Stimulated activated CD8-positive, alpha-beta memory T cell treated with anti-CD3 and anti-CD28 coated beads, Interleukin-12 subunit alpha, Interleukin-12 subunit beta, amount 100 ng/mL, for 1 hour (primary cell): ENCODE measurements at places on chromosomes 2 and 18.

DNA sequence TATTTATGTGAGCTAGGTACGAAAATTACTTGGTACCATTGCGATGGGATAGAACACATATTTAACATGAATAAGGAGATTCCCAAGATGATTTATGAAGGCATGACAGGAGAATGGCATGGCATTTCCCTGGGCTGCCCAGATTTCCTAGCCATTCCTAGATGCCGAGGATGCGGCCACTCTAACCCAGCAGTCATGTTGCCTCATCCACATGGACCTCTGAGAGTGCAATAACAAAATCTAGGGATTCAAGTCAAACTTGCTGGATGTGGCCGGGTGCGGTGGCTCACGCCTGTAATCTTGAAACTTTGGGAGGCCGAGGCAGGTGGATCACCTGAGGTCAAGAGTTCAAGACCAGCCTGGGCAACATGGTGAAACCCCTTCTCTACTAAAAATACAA lies 110.8 kb upstream of the ARL4C start:
- DNase-seq, result no peak

DNA sequence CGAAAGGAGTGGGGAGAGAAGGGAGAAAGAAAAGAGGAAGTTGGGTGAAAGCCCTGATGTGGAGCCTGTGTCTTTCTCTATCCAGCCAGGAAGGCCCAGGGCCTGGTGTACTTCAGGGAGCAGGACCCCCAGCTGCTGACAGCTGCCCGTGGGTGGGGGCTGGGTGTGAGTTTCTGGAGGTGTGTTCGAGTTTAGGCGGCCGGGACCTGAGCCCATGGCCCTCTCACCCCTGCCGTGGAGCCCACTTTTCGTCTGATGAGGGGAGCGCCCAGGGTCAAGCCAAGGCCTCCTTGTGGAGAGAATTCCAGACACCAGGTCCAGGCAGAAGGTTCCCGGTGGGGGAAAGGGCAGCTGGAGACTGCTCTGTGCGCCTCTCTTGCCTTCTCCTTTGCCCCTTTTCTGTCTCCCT lies 2.2 kb downstream of the SIX3 start:
- DNase-seq, result no peak

DNA sequence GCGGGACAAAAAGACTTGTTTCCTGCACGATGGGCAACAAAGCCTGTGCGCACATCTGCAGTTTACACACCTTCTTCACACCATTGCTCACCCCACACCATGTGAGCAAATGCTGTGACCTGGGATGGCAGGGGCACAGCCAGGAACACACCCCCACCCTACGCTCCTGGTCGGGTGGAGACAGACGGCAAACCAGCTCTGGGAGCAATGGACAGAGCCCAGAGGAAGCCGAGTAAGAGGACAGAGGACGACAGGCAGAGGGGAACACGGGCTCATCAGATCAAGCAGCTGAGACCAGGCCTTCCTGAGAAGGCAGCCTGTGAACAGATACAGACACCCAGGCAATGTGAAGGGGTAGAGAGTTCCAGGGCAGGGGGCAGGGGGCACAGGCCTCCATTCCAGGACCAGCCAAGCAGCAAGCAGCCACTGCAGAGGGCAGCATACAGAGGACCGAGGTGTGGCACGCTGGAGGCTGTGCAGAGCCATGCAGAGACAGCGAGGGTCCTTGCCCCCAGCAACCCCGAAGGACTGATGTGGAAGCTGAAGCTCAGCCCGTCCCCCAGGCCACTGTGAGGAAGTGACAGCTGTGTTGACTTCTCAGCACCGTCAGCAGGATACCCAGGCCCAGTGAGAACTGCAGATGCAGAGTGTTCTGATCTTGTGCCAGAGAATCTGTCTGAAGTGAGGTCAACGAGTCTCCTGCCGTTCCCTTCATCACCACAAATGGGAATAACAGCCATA lies 46.2 kb downstream of the PARD6G start:
- DNase-seq, result no peak

GRCh38 chr2:128622955-128623620 lies 304.4 kb upstream of the HS6ST1 start:
- DNase-seq, result no peak

GRCh38 chr2:184756885-184757284 lies 158.6 kb downstream of the ZNF804A start:
- DNase-seq, result no peak

DNA sequence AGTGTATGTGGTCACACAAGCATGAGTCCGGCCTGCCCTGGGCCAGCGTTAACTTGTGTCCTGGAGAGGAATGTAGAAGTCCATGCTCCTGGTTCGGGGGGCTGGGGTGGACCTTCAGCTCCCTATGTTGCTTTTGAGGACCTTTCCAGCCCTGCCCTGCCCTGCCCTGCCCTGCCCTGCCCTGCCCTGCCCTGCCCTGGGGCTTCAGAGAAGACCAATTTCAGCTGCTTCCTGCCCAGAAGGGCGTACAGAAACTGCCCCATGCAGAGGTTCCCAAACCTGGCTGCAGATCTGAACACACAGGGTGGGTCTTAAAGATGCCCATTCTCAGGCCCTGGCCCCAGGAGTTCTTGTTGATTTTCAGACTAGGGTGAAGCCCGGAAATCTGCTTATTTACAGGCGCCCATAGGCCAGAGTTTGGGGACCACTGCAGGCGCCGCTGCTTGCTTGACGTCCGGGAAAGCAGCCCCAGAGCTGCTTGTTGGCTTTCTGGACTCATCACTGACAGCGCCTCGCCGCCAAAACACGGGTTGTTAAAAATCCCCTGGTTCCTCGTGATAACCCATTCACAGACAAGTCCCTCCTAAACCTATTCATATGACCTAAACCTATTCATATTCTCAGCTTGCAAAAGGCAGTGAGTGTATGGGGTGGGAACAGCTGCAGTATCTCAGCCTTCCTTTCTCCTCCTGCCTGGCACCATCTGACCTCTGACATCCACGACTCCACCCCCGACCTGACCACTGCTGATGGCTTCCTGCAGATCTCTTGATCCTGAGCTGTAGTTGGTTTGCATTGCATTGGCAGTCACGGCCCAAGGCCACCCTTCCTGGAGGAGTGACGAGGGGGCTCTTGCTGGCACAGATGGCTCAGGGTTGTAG lies 198.3 kb downstream of the GLI2 start:
- DNase-seq, result no peak

DNA sequence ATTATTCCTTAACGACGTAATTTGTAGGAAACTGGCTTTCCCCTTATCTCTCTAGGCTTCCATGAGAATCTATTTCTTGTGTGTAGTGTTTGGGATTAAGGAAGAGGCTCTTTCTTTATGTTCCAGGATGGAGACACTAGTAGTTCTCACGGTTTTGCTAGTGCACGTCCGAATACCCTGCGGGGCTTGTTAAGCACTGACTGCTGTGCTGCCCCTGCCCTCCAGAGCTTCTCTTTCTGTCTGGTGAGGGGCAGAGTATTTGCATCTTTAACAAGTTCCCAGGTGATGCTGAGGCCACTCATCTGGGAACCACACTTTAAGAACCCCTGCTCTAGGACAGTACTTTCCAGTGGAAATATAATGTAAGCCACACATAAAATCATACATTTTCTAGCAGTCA lies 76.4 kb downstream of the SPATS2L start:
- no peak for DNase-seq

DNA sequence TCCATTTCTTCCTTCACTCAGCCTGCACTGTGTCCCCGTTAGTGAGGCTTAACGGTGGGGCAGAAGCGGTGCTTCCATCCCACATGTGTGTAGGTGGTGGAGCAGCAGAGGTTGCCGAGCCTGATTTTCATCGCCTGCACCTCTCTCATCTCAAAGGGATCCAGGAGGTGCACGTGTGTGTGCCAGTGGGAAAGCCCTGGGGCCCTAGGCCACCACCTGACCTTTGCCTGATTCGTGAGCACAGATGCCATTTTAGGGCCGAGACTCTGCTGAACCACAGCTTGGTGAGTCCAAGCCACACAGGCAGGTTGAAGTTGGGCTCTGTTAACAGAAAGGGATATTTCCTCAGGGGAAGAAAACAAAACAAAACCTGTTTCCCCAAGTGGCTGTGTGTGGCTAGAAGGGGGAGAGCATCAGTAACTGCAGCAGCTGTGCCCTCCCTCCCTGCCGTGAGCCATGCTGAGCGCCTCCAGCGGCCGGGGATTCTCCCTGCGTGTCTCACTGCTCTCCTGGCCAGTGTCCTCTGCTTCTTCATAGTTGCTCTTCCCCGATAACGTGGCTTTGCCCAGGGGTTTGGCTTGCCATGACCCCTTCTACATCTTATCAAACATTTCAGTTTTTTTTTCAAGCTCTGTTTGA lies 81.5 kb downstream of the MAPRE2 start:
- no peak for DNase-seq

GRCh38 chr2:220795705-220796104 lies 776.4 kb downstream of the EPHA4 start:
- DNase-seq, result no peak

DNA sequence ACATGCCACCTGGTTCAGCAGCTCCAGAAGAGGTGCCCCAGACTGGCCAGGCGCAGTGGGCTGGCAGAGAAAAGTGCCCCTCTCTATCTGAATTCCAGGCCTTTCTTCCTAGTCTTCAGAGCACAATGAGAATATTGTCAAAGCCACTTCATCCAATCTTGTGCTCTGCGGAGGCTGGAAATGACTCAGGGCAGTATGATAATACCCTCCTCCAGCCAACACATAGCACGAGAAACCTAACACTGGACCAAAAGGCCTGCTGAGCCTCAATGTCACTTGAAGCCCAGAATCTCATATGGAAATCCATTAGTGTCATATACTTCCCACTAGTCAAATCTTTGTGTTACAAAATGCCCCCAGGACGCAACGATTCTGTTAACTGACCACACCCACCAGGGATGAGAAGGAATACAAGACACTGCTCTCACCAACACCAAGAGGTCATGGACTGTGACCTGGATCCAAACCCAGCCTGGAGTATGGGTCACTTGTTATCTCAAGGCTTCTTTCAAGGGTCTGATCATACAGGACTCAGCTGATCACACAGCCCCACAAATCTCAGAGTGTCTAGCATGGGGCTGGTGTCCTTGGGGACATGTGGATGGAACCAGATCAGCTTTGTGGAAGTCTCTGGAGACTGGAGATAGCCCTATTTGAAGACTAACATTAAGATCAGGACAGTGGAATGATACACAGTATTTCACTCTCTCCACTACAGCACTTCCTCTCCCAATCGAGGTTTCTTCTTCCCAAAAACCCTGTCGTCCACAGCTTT lies 10.1 kb downstream of the KIF3C start:
- no peak for DNase-seq

GRCh38 chr18:25019931-25020330 lies 332.0 kb downstream of the ZNF521 start:
- DNase-seq, result no peak

DNA sequence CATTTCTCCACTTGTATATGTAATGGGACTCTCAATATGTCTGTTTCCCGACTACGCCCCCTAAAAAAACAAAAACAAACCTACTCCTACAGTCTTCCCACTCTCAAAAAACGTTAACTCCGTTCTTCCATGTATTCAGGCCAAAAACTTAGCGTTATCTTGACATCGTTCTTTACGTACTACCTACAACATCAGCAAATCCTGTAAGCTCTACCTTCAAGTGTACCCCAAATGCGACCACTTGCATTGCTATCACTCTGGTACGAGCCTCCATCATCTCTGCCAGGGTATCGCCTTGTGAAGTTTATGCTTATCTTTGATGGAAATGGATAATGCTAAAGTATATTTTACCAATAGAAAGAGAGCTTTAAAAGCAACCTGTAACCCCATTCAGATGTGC lies 479 bp downstream of the GPATCH11 start:
- no peak for DNase-seq

- no peak for DNase-seq
Measured at GRCh38 chr2:122804494-122804893, 1049.0 kb downstream of the TSN start.

GRCh38 chr2:229445019-229445418 lies 173.9 kb upstream of the PID1 start:
- no peak for DNase-seq

- DNase-seq, result no peak
Measured at GRCh38 chr2:97736608-97737330, 23.4 kb downstream of the ZAP70 start.

DNA sequence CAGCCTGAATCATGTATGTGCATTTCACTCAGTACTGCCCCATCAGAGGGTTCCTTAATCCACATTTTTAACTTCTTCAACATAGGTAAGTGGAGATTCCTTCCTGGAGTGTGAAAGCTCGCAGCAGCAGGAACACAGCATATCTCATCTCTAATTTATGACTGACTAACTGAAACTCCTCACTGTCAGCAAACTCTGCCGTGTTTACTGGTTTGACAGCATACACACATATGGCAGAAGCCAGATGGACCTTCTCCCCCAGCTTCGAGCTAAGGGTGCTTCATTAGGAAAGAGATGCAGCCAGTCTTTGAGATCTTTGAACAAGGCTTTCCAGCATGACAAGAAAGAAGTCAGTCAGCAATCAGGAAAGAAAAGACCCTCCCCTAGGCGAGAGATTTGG lies 200.3 kb upstream of the ACVR2A start:
- DNase-seq, result no peak

GRCh38 chr18:574865-575645 lies 5.1 kb upstream of the CETN1 start:
- no peak for DNase-seq

GRCh38 chr2:221254299-221254698 lies 317.8 kb downstream of the EPHA4 start:
- DNase-seq, result no peak

- DNase-seq, result no peak
Measured at GRCh38 chr2:76612764-76613163, 902.0 kb upstream of the GCFC2 start.

DNA sequence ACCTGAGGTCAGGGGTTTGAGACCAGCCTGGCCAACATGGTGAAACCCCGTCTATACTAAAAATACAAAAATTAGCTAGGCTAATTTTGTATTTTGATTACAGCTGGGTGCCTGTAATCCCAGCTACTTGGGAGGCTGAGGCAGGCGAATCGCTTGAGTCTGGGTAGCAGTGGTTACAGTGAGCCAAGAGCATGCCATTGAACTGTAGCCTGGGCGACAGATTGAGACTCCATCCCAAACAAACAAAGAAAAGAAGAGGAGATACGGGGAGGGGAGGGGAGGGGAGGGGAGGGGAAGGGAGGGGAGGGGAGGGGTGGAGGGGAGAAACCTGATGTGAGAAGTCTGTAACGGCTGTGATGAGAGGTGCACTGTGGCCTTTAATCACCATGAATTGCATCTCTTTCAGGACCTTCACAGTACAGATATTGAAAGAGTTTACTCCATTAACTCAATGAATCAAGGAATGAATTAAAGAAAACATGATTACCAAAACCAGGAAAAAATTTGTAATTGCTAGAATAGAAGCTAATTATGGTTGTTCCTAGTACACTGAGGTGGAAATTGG lies 135.3 kb downstream of the CALCRL start:
- DNase-seq, result no peak

- no peak for DNase-seq
Measured at GRCh38 chr18:58364876-58365528, 263.9 kb downstream of the ALPK2 start.

GRCh38 chr2:1350111-1350510 lies 63.2 kb upstream of the TPO start:
- DNase-seq, result no peak

DNA sequence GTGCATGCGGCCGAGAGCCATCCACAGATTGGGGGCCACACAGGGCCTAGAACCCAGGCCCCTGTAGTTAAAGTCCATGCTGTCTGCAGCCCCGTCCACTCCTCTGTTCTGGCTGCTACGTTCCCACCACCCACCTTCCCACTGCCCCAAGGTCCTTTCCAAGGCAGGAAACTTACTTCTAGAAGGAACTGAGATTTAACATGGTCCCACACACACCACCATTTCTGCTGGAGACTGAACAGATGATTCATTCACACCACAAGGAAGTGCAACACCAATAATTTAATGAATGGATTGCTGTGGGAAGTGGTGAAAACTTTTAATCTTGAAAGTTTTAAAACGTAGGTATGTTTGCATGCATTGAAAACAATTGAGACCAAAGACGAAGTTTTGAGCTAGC lies 95.2 kb downstream of the LBH start:
- DNase-seq, result no peak

- no peak for DNase-seq
Measured at GRCh38 chr2:28088970-28089369, 198.4 kb downstream of the BABAM2 start.
